ENCODE measurements at places on chromosomes 12 and 14.

- no peak for DNase-seq
Measured at GRCh38 chr12:22712083-22712482, 87.1 kb downstream of the ETNK1 start.

- no peak for DNase-seq
Measured at GRCh38 chr14:57493467-57494181, at the start of gene CCDC198. CCDC198 (minus strand) TSS chr14:57493857; CDS start chr14:57493715, 142 bp downstream.

DNA sequence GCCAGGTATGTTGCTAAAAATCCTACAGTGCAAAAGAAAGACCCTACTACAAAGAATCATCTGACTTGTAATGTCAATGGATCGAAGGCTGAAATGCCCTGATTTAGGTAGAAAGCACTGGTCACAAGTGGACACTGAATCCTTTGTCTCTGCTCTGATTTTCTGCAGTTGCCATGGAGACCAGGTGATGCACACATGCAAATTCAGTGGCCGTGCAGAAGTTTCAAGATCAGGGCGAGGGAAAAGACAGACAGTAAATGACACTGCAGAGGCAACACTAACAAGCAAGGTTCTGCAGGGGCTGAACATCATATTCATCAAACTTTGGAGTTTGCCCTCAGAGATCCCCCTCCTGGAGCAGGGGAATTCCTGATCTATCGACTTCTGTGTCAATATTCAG lies 370.3 kb upstream of the TMEM132C start:
- no peak for DNase-seq

DNA sequence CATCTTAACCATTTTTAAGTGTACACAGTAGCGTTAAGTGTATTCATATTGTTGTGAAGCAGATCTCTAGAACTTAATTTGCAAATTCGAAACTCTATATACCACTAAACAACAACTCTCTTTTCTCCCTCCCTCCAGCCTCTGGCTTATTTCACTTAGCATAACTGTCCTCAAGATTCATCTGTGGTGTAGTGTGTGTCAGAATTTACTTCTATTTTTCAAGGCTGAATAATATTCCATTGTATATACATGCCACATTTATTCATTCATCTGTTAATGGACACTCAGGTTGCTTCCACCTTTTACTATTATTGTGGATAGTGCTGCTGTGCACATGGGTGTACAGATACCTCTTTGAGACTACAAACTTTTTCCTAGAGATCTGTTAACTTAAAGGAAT lies 26.5 kb downstream of the VRK1 start:
- DNase-seq = no peak

GRCh38 chr14:77031759-77032490 lies 3.4 kb upstream of the IRF2BPL start:
- DNase-seq = peak; percentile 52

- DNase-seq = no peak
Measured at GRCh38 chr12:117105902-117106301, 6.7 kb upstream of the TESC start.

DNA sequence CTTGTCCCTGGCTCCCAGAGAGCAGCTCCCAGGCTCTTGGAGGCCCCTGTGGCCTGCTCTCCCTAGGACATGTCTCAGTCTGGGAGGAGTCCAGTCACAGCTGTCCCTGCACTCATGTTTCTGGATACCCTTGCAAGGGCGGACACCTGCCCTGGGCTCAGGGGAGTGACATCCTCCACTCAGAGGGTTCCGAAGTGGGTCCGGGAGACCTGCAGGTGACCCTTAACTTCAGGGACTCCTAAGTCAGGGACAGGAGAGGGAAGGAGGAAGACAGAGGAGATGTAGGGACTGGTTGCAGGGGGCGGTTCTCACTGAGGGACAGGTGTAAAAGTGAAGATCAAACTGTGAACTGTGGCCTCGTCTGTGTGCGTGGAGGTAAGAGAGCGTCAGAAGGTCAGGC lies 37.6 kb downstream of the CACNA2D4 start:
- DNase-seq = no peak

DNA sequence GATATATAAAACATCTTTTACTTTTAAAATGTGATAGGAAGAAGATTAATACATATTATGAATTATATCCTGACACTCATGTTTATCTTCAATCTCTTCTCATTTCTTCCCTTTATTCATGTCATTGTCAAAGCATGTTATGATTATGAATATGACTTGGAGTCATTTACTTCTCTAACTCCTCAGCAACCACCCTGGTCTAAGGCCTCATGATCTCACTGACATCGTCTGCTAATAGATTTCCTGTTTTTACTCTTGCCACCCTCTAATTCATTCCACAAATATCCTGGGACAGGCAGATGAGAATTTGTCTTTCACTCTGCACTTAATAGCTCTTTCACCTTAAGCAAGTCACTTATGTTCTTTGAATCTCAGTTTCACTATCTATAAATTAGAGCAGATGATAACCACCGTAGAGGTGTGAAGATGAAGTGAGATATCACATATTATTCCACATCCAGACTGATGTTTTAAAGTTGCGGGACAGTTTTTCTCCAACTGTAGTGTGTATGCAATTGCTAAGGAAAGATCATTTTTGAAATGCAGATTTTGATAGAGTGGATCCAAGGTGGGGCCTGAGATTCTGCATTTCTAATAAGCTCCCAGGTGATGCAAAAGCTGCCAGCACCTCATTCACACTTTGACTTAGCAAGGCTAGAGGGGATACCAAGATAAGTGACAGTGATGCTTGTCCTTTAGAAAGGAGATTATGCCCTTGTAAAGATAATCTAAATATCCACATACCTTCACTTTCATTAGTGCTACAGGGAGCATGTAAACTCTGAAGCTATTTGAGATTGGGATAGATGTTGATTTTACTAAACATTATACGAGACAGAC lies 3.3 kb upstream of the IAPP start:
- no peak for DNase-seq

GRCh38 chr12:57146961-57147944 lies at the start of gene LRP1-AS:
LRP1-AS (minus strand) TSS chr12:57147619.
- DNase-seq = peak; percentile 38

GRCh38 chr12:54404061-54405004 lies 14.7 kb downstream of the ITGA5 start:
- DNase-seq = peak; percentile 48
